ENCODE measurements at places on chromosomes 7 and 10. TPM values are rescaled to one million over a fixed set of nuclear protein-coding genes. Genes with fewer than 3 reads are reported as not detected.

GRCh38 chr10:132443605-132443982 is 46.6 kb downstream of the PWWP2B start:
- peak; percentile 32 for DNase-seq

- no peak for DNase-seq
Observed at GRCh38 chr7:22351329-22351692, 5.6 kb downstream of the RAPGEF5 start.

GRCh38 chr10:113497198-113497597 is 55.7 kb upstream of the HABP2 start:
- DNase-seq = no peak

- no peak for DNase-seq
Observed at GRCh38 chr10:133098426-133099124, 10.9 kb downstream of the ADGRA1 start.

DNA sequence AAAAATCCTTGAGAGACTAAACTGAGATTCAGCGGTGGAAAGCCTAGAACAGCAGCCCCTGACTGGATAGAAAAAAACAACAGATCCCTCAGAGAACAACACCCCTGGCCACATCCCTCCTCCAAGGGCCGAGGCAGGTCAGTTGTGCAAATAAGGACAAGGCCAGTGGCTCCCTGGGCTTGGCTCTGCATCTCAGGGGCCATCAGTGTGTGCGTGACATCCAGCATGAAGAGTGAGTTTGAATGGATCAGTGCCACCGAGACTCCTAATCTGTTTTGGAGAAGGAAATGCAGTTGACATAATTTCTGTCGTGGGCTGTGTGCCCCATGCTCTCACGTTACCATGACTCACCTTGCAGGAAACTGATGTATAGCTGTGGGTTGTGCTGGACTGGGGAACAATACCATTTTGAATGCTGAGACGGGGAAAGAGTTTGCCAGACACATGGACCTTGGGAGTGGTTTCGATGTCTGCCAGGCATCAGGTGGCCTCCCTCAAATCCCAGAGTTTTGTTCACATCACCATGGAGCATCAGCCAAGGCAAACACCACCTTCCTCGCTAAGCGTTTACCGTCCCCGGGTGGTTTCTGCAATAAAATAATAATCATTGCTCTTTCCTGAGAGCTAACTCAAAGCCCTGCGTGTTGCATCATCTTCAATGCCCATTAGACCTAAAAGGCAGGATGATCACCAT is 153.2 kb upstream of the FZD8 start:
- DNase-seq = peak; percentile 59

- DNase-seq = no peak
Observed at GRCh38 chr10:80172896-80173295, 32.4 kb downstream of the ANXA11 start.

DPP6 gene
- not detected for total RNA-seq

DNA sequence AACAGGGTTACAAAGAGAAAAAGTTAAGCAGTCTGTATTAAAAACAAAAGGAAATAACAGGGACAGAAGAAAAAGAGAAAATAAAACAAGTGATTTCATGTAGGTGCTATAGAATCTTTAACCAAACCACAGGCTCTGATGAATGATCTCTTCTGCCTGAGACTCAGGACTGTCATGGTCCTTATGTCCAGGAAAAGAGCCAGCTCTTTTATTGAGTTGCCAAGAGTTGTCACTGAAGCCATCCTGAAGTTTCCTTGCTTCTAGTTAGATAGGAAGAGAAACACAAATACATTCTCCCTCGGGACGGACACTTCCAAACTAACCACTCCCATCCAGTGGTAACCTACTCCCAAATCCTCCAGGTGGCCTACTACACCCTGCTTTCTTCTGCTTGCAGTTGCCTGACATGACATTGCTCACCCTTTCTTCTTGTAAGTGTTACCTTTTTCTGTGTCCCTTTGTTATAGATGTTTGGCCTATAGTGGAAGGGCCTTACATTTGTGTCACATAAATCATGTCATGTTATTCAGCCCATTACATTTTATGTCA is 346.7 kb downstream of the NRG3 start:
- DNase-seq = no peak

DIP2C gene
- total RNA-seq = 3.4 TPM

DNA sequence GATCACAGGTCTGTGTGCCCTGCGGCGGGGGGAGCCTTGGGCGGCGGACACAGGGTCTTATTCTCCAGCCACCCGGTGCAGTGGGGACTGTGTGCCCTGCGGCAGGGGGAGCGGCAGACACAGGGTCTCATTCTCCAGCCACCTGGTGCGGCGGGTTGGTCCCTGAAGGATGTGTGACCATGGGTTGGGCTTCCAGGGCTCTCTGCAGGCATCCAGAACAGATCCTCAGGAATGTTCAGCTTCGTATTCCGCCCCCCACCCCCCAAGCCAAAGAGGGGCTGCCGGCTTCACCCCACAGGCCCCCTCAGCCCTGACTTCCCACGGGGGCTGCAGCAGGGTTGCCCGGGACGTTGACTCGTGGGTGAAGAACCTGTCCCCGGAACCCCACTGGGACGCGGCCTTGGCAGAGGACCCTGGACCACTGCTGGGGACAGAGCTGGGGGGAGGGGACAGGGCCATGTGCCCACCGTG is 154.5 kb upstream of the PPP2R2D start:
- DNase-seq = no peak

GDF10 gene
- total RNA-seq = not detected

- DNase-seq = no peak
Observed at GRCh38 chr7:105614341-105614840, 33.1 kb upstream of the EFCAB10 start.

GRCh38 chr7:148588168-148588567 is 2.4 kb upstream of the C7orf33 start:
- no peak for DNase-seq

DNAJC9 gene
- 58.5 TPM for total RNA-seq

PCLO gene
- 27.1 TPM for total RNA-seq

CTAGE8 gene
- 0.05 TPM for total RNA-seq

DNA sequence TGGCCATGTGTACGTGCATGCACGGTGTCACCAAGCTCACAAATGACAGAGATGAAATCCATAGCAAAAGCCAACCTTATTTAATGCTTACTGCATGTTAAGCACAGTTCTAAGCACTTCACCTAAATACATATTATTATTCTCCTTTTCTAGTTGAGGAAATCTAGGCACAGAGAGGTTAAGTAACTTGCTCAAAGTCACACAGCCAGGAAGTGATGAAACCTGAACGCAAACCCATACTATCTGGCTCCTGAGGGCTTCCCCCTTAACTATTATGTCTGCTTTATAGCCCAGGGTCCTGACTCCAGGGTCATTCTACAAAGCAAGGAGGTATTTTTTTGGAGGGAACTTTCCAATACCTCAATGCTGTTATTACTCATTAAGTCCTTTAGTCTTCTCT is 61.7 kb downstream of the GAD2 start:
- DNase-seq = no peak

- DNase-seq = peak; percentile 52
Observed at GRCh38 chr10:132257271-132257670, 50.5 kb downstream of the STK32C start.

DNA sequence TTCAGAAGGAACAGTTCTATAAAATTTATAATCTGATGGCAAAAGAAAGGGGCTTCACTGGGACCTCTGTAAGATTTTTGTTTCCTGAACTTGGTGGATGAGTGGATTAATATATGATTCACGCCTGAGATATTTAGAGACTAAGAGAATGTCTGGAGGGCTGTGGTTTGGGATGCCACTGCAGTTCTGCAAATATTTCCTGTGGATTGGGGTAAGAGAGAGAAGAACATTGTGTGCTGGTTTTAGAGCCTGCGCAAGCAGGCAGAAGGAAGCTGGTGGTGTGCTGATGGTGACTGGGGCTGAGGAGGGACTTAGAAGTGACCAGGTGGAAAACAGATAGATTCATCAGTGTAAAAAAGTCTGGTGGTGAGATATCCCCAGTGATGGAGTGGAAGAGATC is 87.0 kb downstream of the SUGCT start:
- DNase-seq = peak; percentile 96

GATA3 gene
- total RNA-seq = 2.3 TPM

- no peak for DNase-seq
Observed at GRCh38 chr10:61049386-61049785, 105.4 kb upstream of the RHOBTB1 start.

DNA sequence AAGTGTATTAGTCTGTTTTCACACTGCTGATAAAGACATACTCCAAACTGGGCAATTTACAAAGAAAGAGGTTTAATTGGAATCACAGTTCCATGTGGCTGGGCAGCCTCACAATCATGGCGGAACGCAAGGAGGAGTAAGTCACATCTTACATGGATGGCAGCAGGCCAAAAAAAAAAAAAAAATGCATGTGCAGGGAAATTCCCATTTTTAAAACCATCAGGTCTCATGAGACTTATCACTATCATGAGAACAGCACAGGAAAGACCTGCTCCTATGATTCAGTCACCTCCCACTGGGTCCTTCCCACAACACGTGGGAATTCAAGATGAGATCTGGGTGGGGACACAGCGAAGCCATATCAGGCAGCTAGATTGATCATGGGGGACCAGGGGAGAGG is 136.8 kb downstream of the EXOC4 start:
- no peak for DNase-seq

GRCh38 chr7:67267914-67268313 is 271.3 kb downstream of the TYW1 start:
- DNase-seq = no peak

DNA sequence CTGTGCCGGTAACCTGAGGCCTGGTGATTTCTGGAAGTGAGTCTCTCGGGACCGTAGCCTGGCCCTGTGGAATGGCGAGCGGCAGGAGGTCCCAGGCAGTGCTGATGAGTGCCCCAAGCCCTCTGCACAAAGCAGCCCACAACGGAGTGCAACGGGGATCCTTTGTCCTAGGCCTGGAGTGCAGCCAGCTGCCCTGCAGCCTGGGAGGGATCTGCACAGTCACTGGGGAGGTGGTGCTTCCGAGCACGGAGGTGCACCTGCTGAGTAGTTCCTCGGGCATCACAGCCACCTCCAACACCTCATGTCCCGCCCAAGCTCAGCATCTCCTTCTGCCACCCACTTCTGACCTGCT is 162.8 kb upstream of the ZMIZ1 start:
- no peak for DNase-seq

- no peak for DNase-seq
Observed at GRCh38 chr7:152661479-152661878, 14.5 kb downstream of the XRCC2 start.

ZNF365 gene
- 3.2 TPM for total RNA-seq

OR2A1 gene
- 0.05 TPM for total RNA-seq

TMEM184A gene
- total RNA-seq = 3.3 TPM

DNA sequence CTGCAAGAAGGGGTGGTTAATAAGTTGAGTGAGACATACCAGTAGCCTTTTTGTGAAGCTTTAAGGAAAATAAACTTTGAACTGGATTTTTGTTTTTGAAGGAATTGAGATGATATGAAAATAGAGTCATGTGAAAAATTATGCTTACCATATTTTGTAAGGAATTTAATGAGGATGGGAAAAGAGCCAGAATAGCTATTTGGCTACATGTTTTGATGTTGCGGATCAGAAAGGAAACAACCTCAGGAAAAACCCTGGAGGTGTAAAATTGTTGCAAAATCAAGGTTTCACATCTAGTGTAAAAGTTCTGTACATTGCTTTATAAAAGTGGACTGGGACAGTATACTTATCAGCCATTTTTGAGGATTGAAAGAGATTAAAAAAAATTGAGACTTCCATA is 15.0 kb downstream of the TBC1D12 start:
- DNase-seq = no peak

C10orf105 gene
- total RNA-seq = not detected

DNA sequence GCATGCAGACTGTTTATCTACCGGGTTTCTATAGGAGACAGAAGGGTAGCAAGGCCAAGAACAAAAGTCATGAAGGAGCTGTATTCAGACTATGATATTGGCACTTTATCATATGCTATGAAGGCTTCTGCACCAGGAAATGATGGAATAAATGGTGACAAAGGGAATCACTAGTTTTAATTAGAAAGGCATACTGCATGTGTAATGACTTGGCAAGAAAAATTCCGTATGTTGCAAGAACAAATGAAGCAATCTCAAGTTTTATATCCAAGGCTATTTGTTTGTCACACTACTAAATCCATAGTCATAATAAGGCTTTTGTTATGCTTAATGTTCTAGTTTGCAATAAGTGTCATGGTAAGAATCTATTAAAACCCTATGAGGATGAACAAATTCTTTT is 230.9 kb downstream of the ZEB1 start:
- no peak for DNase-seq

SFTPD gene
- not detected for total RNA-seq

- no peak for DNase-seq
Observed at GRCh38 chr7:70060298-70061068, 462.2 kb downstream of the AUTS2 start.

TUBB8 gene
- total RNA-seq = 0.22 TPM

GRCh38 chr7:129664029-129665012 is 52.8 kb downstream of the NRF1 start:
- peak; percentile 81 for DNase-seq

GRCh38 chr7:142511801-142512200 is 237.5 kb upstream of the PRSS1 start:
- no peak for DNase-seq

- no peak for DNase-seq
Observed at GRCh38 chr10:118054383-118054782, 7.6 kb upstream of the RAB11FIP2 start.

GRCh38 chr10:20406281-20407104 is 490.6 kb downstream of the NEBL start:
- DNase-seq = no peak

- no peak for DNase-seq
Observed at GRCh38 chr7:133983685-133984419, 143.3 kb upstream of the LRGUK start.

- DNase-seq = no peak
Observed at GRCh38 chr10:74967911-74968666, 141.7 kb downstream of the KAT6B start.

RASSF4 gene
- 8.4 TPM for total RNA-seq

FAM25A gene
- not detected for total RNA-seq

- peak; percentile 92 for DNase-seq
Observed at GRCh38 chr7:108358553-108358952, 97.7 kb downstream of the NRCAM start.

- no peak for DNase-seq
Observed at GRCh38 chr7:77368974-77369373, 47.2 kb downstream of the GSAP start.

NOS3 gene
- total RNA-seq = not detected

Measured in M059J (cell line).